A673 (cell line): ENCODE measurements at places on chromosomes 16 and 17. TPM values are rescaled to one million over a fixed set of nuclear protein-coding genes. Genes with fewer than 3 reads are reported as not detected.

DNA sequence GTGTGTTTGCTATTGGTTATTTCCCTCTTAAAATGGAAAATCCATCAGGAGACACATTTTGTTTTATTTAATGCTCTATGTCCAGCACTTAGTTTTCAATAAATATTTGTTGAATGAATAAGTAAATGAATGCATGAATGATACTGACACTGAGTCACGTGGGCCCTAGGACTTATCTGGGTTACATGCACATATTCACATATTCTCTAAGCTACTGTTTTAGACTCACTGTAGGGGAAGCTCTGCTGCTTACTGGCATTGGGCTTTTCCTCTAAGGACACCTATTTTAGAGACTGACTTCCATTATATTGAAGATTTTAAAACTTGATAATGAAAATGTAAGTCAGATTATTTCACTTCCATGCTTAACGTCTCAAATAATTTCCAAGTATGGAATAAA is 327.2 kb downstream of the UTP18 start:
- DNase-seq, result no peak

DNA sequence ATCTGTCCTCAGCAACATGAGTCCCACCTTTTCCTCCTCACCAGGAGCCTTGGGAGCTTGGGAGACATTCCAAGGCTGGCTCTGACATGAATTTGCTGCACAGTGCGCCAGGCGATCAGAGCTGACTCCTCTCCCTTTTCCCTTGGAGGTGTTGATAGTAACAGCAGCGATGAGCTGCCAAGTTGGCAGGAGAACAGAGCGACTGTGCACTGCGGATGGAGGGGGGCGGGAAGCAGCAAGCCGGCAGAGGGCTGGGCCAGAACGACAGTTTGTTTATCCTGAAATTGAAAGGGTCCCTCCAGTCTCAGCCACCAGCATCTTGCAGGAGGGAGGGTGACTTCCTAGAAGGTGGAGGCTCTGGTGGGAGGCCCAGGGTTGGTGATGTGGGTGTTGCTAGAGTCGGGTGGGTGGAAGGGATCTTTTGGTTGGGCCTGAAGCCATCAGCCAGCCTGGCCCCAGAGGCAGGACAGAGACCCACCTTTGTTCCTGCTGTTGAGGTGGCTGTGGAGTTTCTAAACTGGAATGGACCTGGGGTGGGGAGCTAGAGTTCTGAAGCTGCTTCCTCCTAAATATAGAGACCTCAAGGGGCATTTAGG is 22.5 kb upstream of the DYNLL2 start:
- DNase-seq, result no peak

DNA sequence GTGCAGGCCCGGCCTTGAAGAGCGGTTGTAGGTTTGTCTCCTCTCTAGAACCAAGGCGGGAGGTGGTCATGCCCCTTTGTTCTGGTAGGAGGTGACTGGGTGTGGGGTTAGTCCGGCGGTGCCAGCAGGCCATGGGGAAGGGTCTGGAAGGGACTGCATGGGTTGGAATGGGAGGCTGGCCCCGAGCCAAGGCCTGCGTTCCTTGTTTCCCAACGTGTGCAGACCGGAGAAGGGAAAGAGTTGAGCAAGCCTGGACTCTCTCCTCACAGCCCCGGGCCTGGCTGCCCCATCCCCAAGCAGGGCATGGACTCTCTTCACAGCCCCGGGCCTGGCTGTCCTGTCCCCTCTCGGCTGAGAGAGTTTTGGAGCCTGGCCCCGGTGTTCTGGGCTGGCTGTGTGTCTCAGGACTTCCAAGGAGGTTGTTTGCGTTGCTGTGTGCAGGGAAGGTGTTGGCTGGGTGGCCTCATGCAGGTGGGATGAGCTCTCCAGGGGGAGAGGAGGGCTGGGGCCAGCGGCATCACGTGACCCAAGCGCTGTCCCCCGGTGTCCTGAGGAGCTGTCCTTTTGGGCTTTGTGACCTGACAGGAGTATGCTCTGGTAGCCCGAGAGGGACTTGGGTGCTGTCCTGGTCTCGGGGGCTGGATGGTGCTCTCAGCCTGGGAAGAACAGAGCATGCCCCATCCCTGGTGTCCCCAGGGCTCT is 2.6 kb downstream of the CACNA1H start:
- DNase-seq, result no peak

DNA sequence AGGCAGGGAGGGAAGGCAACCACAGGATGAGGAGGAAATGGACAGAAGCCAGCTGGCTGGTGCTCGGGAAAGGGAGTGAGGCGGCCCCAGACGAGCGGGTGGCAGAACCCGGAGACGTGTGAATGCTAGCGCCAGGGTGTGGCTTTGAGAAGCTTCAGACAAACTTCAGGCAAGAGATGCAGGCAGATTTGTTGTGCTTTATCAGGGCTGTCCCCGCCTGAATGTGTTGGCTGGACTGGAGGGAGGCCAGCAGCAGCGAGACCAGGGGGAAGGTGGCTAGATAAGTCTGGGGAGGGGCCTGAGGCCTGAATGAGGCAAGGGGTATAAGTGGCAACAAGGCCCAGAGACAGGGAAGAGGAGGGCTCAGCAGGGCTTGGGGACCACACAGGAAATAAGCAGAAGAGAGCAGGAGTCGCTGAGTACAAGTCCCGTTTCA is 22.0 kb downstream of the CAMKK1 start:
- DNase-seq, result peak; percentile 73

- DNase-seq, result no peak
Measured at GRCh38 chr17:35749560-35750412, 3.3 kb downstream of the GAS2L2 start.

Gene ENPP7
- total RNA-seq, result not detected in 2 replicates

- peak; percentile 73 for DNase-seq
Measured at GRCh38 chr17:58641887-58642311, 49.9 kb downstream of the TEX14 start.

DNA sequence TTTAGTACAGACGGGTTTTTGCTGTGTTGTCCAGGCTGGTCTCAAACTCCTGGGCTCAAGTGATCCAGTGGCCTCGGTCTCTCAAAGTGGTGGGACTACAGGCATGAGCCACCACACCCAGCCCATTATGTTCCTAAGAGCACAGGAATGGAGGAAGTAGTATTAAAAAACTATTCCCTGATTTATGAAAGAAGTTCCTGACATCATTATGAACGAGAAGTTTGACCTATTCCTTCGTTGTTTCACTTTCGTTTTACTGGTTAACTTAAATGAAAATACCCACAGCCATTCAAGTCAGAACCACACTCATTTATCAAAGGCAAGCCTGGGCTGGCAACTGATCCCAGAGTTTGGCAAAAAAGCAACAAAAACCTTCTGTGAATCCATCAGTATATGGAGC is 13.5 kb upstream of the CBX4 start:
- DNase-seq, result no peak

- DNase-seq, result peak; percentile 23
Measured at GRCh38 chr17:20263595-20263994, 203.7 kb downstream of the LGALS9B start.

- no peak for DNase-seq
Measured at GRCh38 chr17:50337956-50338355, 8.0 kb upstream of the XYLT2 start.

DNA sequence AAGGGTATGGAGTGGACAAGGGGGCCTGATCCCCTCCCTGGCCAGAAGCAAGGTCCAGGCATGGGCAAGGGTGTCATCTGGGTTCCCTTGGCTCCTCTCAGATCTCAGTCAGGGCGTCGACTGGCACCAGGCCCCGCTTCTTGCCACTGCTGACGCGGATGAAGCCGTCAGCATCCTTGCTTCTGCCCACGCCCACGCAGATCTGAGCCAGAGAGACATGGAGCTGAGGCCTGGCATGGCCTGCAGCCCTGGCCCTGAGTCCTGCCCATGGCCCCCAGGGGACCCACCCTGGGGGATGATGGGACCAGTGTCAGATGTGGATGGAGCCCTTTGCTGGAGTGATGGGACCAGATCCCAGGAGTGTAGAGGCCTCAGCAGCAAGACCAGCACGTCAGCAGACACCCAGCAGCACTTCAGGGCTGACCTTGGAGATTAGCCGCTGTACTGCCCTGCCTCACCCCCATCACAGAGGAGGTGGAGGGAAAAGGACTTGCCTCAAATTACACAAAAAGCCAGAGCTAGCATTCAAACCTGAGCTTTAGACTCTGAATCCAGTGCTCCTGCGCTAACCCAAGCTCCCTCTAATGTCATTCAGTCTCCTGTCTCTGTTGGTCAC is 12.2 kb downstream of the RPL19 start:
- DNase-seq, result no peak

- DNase-seq, result peak; percentile 76
Measured at GRCh38 chr17:17812211-17813054, 24.4 kb downstream of the SREBF1 start.

DNA sequence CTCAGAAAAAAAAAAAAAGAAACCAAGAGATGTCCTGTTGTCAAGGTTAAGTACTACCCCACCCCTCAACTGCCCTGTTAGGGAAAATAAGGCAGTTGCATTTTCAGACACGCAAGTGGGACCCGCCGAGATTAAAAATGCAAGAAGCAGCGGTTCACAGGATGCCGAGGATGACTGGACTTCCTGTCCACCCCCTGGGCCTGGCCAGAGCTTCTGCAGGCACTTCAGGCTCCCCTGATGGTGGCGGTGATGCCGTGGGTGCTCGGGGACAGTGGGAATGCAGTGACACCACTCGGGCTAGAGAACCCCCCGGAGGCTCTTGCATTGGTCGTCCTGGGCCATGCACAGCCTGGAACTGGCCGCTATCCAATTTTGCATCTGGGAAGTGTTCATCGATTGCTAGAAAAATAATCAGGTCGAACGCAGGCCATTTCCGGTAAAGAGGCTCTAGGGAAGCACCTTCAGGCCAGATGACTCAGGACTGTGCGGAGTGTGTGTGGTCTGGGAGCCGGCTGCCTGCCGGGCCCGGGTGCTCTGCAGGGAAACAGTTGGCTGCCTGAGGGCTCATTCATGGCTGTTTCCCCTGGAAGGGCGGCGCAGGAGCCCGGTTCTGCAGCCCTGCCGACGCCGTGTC is 13.4 kb upstream of the CRISPLD2 start:
- DNase-seq, result peak; percentile 49

DNA sequence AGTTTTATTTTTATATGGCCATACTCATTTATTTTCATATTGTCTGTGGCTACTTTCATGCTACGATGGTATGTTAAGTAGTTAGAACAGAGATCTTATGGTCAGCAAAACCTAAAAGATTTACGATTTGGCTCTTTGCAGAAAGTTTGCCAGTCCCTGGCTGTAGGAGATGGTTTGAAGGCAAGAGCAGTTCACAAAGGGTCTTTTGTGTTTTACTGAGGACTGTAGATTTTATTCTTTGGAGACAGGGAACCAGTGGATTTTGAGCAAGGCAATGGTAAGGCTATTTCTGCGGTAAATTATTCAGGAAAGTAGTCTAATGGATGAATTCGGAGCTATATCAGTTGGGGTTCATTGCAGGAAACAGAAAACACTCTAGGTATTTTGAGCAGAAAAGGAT is 90.7 kb downstream of the WWP2 start:
- no peak for DNase-seq

Gene PPM1E
- 6.0 and 8.4 TPM in 2 replicates for total RNA-seq

DNA sequence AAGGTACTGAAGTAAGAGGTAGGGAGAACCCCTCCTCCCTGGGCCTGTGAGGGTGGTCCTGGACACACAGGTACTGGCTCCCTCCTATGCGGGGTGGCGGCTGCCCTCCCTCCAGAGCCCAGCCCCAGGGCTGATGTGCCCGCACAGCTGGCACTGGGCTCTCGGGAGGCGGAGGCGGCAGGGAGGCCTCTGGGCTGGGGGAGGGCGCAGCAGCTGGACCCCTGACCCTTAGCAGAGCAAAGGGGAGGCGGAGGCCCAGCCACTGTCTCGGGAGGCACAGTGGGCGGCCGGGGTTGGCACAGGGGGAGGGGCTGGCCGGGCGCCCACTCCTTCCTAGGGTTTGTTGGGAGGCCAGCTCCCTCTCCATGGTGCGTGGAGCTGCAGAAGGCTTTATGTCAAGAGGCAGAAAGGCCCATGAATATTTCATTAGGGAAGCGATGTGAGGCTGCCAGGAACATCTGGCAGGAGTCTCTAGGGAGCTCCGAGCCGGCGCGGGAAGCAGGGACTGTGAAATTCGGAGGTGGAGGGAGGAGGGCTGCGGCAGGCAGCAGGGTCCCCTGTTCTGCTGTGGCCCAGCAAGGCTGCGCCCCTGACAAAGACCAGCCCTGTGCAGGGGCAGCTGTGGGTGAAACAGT is 44.1 kb upstream of the ACSF3 start:
- peak; percentile 95 for DNase-seq

Gene SLFN14
- not detected in 2 replicates for total RNA-seq

Gene NPIPA2
- 7.8 TPM in 2 replicates for total RNA-seq

DNA sequence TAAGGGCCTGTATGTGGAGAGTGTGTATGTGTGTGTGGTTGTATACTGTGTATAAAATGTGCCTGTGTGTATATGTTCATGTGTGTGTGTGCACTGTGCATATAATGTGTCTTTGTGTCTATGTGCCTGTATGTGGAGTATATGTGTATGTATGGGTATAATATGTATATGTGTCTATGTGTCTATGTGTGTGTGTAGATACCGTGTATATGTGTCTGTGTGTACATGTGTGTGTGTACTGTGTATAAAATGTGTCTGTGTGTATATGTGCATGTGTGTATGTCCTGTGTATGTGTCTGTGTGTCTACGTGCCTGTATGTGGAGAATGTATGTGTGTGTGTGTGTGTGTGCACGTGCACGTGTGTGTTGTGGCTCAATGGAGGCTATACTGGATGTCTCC is 200.4 kb upstream of the ZFHX3 start:
- no peak for DNase-seq

DNA sequence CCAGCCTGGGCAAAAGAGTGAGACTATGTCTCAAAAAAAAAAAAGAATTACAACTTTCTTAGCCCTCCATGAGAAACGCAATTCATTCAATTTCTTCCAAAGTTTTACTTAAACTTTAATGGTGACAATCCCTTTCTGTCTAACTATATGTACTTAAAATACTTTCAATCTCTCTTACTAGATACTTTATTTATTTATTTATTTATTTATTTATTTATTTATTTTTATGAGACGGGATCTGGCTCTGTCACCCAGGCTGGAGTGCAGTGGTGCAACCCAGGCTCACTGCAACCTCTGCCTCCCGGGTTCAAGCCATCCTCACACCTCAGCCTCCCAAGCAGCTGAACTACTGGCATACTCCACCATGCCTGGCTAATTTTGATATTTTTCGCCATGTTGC is 108.1 kb downstream of the SPAG9 start:
- no peak for DNase-seq

- DNase-seq, result peak; percentile 88
Measured at GRCh38 chr16:3182608-3183444, 5.2 kb upstream of the OR1F1 start.

Gene COPZ2
- total RNA-seq, result 2.3 TPM in 1 of 2 replicates, not detected in the other

GRCh38 chr17:34237458-34237857 is 17.6 kb upstream of the CCL2 start:
- DNase-seq, result no peak
